ENCODE measurements at places on chromosomes 2 and 18.

GRCh38 chr18:45197526-45197970 lies 417.7 kb upstream of the SLC14A2 start:
- DNase-seq, result no peak

DNA sequence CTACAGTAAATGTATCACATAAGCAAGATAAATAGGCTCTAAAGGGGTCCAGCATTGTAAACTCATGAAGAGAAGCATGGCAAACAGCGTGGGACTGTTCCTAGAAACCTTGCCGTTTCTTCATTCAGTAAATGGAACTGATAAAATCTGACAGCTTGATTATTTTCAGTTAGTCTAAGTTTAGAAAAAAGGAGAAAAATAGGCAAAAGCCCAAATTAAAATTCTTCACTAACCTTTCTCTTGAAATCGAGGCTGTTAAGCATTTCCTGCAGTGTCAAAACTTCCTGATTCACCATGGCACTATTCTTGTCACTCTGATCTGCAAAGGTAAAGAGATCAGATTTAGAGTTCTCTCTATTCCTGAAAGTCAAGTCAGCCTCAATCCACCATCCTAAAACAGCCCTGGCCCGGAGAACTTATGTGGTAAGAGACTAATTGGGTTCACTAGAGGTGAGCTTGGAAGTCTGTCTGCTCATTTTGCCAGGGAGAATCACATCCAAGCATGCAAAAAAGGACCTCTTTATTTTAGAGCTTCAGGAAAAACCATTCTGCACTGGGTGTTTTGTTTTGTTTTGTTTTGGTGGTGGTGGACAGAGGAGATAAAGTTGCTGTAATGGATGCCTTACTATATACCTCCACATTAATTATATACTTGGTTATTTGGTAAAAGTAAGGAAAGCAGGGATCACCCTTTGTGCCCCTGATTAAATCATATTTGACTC lies 52.4 kb upstream of the STAT1 start:
- no peak for DNase-seq

GRCh38 chr18:38648179-38648578 lies 1082.6 kb upstream of the CELF4 start:
- no peak for DNase-seq

DNA sequence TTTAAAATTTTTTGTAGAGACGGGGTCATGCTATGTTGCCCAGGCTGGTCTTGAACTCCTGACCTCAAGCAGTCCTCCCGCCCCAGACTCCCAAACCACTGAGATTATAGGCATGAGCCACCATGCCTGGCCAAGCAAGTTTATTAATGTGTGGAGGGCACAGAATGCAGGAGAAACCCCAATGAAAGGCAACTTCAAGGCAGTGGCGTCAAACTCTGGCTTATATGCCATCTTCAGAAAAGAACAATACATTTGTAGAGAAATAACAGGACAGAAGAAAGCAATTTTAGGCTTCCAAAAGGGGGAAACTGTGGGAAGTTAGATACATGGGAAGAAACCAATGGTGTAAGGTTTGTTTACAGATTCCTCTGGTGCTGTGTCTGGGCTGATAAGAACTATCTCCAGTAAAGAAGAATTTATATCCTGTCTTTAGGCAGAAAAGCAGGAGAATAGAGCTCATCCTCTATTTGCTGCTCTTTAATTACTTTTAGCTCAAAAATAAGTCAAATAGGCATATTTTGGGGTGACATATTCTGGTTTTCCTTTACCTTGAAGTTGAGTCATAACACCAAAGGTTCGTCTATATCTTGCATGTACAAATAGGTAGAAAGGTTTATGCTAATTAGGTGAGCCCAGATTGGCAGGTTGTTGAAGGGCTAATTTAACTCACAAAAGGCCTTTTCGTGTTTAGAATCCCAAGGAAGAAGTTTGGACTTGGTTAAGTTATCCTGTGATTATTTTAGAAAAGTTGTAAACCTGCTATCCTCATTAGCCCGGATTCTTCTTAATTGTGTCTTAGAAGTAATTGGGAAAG lies 26.0 kb upstream of the TMEM214 start:
- DNase-seq, result no peak

- DNase-seq, result no peak
These were observed 165.8 kb downstream of the UBE2E3 start for GRCh38 chr2:181146171-181146570.

DNA sequence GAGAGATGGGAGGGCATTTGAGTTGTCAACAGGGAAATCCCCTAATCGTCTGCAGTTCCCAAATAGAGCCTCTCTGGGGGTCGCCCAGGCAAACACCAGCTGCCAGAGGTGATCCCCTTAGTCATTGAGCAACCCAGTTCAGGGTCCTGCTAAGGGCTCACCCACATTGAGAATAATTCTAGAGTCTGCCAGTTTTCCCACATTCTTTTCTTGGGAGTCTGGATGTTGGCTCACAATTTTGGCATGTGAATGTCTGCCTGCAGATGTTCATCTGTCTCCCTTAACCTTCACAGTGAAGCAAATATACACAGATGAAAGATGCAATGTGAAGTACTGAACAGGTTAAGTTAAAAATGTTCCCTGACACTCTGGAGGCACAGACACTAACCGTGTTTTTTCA lies 11.4 kb upstream of the SMIM21 start:
- DNase-seq, result no peak

GRCh38 chr18:22115573-22115972 lies 53.8 kb upstream of the GATA6 start:
- DNase-seq, result no peak

DNA sequence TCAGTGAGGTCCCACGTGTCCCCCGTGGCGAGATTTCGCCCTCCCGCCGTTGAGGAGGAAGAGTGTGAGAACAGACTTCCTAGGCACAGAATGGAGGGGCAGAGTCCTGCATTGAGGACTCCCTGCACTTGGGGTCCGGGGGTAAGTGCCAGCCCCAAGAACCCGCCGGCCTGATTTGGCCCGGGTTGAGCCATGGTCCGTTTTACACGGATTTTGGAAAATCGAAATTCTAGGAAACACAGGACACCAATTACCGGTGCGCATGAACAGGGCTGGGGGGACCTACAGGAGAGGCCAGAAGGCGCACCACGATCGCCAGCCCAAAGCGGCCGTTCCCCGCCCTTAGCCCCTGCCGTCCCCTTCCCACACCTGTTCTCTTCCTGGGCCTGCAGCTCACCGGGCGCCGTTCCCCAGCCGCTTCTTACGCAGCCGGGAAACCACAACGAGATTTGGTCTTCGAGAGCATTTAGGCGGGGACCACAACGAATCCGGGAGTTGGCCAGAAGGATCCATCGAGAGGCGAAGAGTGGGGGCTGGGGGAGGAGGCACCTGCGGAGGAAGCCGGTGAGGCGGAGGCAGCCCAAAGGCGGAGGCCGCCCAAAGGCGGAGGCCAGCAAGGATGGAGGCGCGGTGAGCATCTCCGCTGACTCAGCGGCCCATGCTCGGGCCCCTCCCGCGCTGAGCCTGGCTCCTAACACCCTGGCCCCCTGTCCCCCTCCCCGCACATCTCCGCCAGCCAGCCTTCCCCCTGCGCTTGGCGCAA lies 464 bp upstream of the TLX2 start:
- no peak for DNase-seq

DNA sequence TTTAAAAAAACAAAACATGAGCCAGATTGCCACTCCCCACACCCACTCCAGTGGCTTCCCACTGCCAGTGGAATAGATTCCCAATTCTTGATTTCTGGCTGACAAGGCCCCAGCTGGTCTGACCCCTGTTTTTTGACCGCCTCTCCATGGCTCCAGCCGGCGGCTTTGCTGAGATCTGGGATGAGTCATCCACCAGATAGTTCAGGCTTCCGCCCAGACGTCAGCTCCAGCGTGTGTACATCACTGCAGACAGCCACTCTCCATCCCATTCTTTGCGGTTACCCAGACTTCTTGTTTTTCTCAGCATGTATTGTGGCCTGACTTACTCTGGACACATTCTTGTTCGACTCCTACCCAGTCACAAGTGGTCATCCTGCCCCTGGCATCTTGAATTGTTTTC lies 227.9 kb downstream of the GBX2 start:
- DNase-seq, result no peak

DNA sequence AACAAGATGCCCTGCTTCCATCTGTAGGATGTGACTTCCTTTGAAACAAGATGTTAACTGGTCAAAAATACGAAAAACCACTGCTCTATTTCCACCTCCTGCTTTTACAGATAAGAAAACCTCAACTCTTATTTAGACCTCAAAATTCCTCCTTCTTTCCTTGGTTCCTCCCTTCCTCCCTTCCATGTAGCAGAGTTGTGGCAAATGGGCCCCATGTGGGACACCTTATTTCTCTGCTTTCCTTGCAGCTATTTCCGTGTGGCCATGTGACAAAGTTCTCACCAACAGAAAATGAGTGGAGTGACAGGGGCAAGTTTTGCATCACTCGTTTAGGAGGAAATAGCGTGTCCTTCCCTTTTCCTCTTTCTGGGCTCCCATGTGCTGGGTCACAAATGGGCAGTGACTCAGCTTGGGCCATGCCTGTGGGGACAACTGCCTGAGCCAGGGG lies 69.4 kb upstream of the SMAD2 start:
- DNase-seq, result no peak

GRCh38 chr2:230775737-230776136 lies 63.1 kb downstream of the CAB39 start:
- no peak for DNase-seq

DNA sequence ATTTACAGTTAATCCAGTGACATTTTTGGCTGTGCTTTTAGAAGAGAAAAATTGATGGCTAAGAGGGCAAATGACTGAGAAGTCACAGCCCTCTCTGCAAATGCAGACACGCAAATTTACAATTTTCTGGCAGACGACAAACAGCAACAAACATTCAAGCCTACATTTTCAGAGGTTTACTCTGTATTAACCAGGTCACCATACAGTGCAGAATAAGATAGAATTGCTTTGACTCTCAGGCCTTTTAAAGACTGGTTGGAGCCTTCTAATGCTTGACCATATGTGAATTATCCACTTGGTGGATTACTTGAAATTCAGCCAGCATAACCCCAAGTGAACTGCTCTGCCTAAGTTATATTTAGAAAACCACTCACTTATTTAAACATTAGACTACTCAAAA lies 280.9 kb upstream of the STON1 start:
- DNase-seq, result no peak

- DNase-seq, result no peak
These were observed 446.7 kb downstream of the RNF144A start for GRCh38 chr2:7363906-7364305.

DNA sequence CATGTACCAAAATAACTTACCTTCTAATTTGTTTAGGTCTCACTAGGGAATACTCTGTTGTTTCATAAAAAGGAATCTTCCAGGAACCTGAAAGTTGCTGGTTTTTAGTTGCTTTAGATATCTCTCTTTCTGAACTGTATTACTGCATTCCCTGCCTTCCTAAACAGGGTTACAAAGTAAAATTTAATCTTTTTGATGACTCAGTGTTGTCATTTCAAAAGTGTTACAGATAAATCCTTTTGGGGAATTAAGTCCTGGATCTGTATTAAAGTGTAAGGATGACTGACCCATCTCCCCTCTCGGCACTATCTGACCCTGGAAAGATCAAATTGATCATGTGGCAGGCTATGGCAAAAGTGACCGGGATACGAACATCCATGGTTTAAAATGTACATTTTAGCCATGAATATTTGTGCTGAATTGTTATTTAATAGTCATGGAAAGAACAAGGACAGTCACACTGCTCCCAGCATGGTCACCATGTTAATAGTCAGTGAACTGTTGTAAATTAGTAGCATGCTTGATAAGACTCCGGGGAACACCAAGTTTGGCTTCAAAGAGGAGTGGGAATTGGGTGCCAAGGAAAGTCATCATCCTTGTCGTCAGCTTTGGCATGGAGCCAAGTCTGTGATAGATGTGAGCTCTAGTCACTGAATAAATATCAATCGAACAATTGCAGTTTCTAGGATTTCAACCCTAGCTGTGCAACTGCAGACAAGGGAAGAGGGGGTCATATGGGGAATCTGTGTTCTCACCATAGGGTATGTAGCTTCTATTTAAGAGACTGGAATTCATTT lies 4.2 kb downstream of the PLEKHA3 start:
- peak; percentile 68 for DNase-seq

- DNase-seq, result no peak
These were observed 323.1 kb upstream of the TNP1 start for GRCh38 chr2:217182926-217183325.

DNA sequence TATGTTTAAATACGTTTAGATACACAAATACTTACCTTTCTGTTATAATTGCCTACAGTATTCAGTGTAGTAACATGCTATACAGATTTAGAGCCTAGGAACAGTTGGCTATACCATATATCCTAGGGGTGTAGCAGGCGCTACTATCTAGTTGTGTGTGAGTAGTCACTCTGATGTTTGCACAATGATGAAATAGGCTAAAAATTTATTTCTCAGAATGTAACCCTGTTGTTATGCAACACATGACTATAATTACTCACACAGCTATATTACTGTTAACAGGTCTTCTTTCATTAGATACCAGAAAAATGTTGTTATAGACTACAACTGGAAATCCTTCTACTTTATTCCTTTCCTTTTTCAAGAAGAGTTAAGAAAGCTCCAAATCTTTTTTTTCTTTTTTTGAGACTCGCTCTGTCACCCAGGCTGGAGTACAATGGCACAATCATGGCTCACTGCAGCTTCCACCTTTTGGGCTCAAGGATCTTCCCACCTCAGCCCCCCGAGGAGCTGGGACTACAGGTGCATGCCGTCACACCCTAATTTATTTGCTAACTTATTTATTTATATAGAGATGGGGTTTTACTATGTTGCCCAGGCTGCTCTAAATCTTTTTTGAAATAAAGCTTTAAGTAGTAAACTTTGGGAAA lies 48.5 kb downstream of the C2orf74 start:
- DNase-seq, result no peak

- DNase-seq, result no peak
These were observed 104.5 kb downstream of the RBM43 start for GRCh38 chr2:151157000-151157735.

DNA sequence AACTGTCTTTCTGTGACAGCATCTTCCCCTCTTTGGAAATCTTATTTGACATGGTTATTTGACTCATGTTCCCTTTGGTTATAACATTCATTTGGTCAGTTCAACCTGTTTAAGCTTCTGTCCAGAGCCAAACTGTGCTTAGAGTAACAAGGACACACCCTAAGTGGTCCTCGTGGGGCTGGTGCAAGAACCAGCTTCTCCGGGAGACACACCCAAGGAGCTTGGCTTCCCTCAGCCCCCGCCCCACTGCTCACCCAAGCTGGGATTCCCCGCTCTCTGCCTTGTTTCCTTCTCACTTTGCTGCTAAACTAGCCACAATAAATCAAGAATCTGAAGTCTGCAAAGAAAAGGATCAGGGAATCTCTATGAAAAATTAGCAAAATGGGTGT lies 1.4 kb downstream of the SCYGR3 start:
- no peak for DNase-seq
